NCI-H446 (cell line): ENCODE measurements at places on chromosomes 6 and 20.

DNA sequence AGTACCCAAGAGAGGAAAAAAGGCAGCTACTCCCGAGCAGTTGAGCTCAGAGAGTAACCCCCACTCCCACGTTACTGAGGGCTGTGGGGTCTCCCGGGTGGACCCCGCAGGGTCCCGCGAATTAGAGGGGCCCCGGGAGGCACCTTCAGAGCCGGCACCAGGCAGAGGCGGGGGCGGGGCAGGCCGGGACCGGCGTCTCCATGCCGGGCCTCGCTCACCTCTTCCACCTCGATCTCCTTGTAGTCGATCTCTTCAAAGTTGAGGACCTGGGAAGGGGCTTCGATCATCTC lies 381 bp downstream of the MAP3K7 start:
- DNase-seq = no peak

- DNase-seq = no peak
These were observed 17.9 kb downstream of the CARMIL1 start for GRCh38 chr6:25297039-25297441.

DNA sequence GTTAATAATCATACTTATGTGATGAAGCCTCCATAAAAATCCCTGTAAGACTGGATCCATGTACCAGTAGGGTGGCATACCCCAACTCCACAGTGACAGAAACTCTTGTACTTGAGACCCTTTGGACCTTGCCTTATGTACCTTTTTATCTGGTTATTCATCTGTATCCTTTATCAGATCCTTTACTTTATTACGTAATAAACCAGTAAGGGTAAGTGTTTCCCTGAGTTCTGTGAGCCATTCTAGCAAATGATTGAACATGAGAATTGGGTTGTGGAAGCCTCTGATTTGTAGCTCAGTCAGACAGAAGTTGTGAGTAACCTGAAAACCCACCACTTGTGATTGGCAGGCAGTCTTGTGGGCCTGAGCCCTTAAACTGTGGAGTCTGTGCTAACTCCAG lies 229.7 kb downstream of the FOXA2 start:
- no peak for DNase-seq

DNA sequence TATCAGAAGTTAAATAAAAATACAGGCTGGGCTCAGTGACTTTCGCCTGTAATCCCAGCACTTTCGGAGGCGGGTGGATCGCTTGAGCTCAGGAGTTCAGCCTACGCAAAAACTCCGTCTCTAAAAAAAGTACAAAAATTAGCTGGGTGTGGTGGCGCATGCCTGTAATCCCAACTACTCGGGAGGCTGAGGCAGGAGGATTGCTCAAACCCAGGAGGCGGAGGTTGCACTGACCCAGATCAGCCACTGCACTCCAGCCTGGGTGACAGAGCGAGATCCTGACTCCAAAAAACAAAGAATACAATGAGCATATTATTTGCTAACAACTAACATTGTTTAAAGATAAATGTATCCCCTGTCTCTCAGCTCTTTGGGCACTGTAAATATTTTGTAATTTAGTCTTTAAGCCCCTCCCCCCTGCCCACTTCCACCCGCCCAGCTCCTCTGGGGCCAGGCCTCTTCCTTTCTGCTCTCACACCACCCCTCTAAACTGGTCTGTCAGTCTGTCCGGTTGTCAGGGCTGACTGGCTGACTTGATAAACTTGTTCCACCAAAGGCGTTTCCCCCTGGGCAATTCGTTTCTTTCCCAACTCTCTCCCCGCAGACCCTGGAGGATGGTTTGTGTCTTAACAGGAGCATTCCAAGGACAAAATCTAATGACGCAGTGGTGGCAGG lies 62.4 kb upstream of the QKI start:
- DNase-seq = no peak

DNA sequence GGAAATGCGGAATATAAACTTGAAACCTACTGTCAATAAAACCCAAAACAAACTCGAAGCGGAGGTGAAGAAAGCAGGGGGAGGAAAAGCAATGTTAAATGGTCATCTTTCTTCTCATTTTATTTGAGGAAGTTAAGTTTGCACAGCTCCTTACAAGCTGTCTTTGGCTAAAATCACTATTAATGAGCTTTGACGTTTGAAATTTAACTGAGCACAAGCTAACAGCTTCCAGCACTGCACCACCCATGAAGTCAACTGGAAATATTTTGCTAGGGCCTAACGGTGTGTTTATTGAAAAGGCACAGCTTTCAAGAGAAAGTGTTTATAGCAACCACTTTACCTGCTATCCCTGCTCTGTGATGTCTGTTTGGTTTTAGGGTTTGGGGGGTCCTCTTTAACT lies 103.8 kb downstream of the PKHD1 start:
- no peak for DNase-seq

- no peak for DNase-seq
These were observed 107.4 kb upstream of the MAP7 start for GRCh38 chr6:136657666-136658065.

- DNase-seq = no peak
These were observed 48.4 kb upstream of the TULP1 start for GRCh38 chr6:35561113-35561512.

DNA sequence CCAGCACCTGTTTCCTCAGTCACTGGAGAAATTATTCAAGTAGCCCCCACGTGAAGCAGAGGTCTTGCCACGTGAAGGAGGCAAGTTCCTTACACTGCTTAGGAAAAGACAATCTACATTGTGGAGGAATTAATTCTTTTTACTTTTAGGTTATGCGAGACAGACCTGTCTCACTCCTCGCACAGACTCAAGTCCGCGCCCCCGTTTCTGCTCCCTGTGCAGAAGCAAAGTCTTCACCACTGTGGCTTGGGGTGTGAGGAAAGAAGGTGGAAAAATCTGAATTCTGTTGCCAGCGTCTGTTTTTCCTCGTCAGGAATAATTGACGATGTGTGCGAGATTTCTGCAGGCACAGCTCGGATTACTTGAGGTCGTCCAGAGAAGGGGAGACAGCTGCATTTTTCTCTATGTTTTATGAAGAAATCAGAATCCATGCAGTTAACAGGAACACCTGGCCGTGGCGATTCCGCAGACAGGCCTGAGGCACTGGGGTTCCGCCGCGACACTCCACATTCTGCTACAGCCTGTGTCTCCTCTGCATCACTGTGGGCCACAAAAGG lies 185.1 kb downstream of the SMOC2 start:
- no peak for DNase-seq

- DNase-seq = no peak
These were observed 254.7 kb downstream of the GMPR start for GRCh38 chr6:16493112-16493511.

- no peak for DNase-seq
These were observed 106.5 kb downstream of the MAFB start for GRCh38 chr20:40582531-40582930.
